ENCODE measurements at places on chromosomes 3 and 15.

- no peak for DNase-seq
These were observed 215.6 kb upstream of the VEPH1 start for GRCh38 chr3:157718800-157719199.

DNA sequence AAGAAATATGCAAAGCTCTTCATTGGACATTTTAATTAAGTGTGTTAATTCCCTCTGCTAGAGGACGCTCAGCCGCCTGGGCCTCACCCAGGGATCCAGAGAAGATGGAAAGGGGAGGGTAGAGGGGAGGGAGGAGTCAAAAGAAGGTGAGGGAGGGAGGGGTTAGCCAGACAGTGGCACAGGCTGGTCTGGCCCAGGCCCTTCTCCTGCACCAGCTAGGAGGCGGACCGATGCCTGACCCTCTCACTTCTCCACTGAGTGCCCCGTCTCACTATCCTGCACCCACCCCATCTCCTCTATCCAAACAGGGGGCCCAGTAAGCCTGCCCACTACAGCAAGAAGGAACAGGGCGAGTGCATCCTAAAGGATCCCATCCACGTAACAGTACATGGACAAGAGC lies 22.9 kb downstream of the RAB6B start:
- no peak for DNase-seq

- no peak for DNase-seq
These were observed 200.0 kb upstream of the CBLB start for GRCh38 chr3:106068795-106069194.

DNA sequence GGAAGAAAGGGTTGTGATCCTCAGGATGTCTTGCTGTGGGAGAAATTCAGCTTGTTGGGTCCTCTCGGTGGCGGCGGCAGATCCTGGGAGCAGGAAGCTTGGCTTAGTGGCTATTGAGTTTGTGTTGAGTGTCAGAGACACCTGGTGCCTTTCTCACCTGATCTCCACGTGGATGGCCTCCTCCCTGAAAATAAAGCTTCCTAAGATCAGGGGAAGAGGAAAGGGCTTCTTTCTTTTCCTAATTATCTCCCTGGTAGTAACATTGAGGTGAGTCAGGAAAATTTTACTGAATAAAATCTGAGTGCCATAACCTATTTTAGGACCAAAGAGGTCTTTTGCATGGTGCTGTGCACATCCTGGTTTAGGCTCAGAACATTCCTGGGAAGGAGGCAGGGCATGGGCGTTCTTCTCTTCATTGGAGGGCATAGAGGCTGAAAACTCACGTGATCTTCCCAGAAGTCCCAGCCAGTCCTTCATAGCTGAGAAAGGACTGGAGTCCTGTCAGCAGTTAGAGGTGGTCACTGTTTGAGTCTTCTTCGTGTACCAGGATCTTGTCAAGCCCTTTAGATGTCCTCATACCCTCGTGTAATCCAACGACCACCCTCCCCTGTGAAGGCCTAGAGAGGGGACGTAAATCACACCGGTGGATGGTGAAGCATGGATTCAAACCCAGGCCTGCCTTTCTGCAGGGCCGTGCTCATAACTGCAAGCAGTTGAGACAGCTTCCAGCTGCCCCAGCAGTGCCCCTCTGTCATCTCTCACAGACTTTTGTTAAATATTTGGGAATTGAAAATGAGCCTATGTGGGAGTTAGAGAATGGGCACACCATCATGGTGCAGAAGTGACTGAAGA lies 1.1 kb downstream of the CMTM8 start:
- DNase-seq: no peak

DNA sequence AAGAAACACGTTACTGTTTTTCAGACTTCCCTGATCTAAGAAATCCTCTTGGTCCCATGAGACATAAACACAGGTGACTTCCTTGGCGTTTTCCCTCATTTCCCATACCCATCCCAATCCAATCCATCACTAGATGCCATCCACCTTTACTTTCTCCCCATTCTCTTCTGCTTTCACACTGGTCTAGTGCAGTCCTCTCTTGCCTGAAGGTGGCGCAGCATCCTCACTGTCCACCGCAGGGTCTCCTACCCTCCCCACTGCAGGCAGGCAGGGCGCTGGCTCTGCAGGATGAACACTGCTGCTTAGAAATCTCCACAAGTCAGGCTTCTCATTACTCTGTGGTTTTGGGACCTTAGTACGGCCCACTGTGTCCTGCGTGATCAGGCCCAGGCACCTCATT lies 58.2 kb downstream of the RAB7A start:
- DNase-seq: peak; percentile 56

DNA sequence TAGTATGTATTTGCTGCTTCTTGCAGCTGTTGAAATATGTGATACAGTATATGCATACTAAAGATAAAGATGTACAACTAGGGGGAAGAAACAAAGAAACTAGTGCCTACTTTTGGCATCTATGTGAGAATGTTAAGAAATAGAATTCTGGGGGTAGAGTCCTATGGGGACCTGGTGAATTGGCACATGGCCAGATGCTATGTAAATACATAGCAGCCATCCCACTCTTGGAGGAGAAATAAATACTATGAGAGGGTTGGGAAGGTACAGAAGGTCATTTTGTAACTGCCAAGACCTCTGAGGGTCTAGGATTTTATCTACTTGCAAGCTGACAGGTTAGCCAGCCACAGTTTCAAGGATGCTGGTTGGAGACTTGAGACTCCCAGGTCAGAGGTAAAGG lies 298.3 kb upstream of the TBL1XR1 start:
- DNase-seq: no peak

DNA sequence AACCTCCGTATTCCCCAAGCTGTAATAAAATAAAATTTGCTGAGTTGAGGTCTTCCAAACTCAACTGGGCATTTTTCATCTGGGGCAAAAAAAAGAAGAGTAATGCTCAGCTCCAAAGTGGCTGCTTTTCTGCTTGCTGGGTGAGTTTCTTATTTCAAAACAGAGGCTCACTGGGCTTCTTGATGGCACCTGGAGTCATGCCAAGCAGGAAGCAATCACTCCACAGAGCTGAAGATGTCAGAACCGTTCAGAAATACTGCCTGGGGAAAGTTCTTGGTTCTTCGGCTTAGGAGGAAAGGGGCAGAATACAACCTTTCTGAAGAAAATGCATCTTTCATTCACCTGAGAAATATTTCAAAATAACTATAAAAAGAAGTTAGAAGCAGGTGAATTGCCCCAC lies 4.1 kb downstream of the CCR9 start:
- DNase-seq: no peak

DNA sequence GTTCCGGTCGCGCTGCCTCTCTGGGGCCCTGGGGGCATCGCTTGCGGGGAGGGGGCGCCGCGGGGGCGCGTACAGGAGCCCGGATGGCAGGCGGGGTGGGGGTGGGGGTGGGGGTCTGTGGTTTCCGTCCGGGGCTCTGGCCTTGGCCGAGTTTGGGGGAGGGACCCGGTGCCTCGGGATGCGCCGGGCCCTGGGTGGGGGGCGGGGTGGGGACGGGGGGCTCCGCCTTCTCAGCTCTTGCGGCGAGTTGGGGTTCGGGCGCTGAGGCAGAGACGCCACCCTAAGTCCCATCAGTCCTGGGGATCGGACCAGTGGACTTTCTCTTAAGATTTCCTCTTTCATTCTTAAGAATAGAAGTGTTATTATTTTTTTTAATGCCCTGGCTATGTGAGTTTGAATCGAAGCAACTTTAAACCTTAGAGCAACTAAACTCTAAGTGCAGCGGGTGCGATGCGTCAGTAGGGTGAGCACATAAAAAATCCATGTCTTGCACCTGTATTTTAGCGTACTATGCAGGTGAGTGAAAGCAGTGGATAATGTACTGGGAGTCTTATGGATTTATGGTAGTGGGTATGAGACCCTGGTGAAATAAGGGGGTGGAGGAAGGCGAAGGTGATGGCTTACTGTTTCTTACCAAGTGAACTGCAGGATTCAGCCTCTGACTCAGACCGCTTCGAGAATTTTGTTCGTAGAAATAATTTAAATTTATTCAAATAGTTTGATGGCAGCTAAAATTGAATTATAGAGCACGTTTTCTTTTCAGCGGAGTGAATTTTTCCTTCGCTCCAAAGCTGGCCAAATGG lies 762 bp downstream of the CTNNB1 start:
- DNase-seq: peak; percentile 8
